ENCODE measurements at places on chromosomes 5 and 9.

DNA sequence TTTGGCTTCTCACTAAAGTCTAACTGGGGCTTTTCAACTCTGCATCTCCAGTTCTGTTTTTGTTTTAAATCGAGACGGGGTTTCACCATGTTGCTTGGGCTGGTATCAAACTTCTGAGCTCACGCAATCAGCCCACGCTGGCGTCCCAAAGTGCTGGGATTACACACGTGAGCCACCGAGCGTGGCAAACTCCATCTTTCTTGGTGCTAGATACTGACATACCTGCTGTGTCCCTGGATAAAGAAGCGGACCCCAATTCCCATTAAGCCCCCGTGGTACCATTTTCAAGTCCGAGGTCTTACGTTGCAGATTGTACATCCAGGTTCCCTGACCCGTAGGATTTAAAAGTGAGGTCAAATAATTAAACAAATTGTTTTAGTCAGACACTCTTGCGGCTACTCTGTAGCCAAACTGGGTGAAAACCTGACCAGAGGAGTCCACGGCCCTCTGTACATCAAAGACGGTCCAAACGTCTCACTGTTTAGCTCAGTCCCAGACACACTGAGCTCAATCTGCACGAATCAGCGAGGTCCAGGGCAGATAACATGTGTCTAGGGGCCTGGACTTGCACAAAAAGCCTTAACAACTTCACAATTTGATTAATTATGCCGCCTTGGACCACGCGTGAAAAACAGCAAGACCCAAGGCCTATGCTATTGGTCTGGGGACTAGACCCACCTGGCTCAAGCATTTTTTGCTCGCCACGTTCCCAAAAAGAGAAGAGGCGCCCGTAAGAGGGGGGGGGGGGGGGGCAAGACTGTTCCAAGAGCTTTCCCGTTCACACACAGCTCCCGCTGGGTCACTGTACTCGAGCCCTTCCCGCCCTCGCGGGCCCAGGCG lies 727 bp upstream of the DNAJA1 start:
- DNase-seq: peak; percentile 46

DNA sequence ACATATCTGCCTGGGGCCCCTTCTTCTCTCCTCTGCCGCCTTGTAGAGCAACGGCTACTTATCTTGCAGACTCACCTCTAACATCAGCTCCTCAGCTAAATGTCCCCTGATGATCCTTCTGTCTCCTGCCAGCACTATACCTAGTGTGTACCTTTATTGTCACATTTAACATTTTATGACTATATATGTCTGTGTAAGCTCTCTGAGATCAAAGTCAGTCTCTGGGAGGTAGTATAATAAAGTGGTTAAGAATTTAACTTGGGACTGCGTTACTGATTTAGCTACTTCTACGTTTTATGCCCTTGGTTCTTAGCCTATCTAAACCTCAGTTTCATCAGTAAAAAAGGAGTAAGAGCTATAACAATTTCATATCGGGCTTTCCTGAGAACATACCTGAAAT lies 2.2 kb downstream of the TMED7 start:
- no peak for DNase-seq

GRCh38 chr5:150394131-150394530 lies 18.6 kb downstream of the CD74 start:
- peak; percentile 89 for DNase-seq

- DNase-seq: peak; percentile 19
Observed at GRCh38 chr9:36551129-36551528, 21.6 kb upstream of the MELK start.

GRCh38 chr9:136673975-136674785 lies 11.5 kb downstream of the EGFL7 start:
- DNase-seq: no peak

GRCh38 chr9:113566712-113567071 lies 103.2 kb downstream of the RGS3 start:
- peak; percentile 23 for DNase-seq

All from ELR (cell line).